ENCODE measurements at places on chromosomes 2 and 18.

- DNase-seq, result no peak
Measured at GRCh38 chr2:138677221-138677620, 103.0 kb downstream of the NXPH2 start.

- no peak for DNase-seq
Measured at GRCh38 chr2:36550006-36550405, 48.0 kb downstream of the FEZ2 start.

GRCh38 chr2:145958611-145959010, 1438.7 kb upstream of the ZEB2 start:
- no peak for DNase-seq

DNA sequence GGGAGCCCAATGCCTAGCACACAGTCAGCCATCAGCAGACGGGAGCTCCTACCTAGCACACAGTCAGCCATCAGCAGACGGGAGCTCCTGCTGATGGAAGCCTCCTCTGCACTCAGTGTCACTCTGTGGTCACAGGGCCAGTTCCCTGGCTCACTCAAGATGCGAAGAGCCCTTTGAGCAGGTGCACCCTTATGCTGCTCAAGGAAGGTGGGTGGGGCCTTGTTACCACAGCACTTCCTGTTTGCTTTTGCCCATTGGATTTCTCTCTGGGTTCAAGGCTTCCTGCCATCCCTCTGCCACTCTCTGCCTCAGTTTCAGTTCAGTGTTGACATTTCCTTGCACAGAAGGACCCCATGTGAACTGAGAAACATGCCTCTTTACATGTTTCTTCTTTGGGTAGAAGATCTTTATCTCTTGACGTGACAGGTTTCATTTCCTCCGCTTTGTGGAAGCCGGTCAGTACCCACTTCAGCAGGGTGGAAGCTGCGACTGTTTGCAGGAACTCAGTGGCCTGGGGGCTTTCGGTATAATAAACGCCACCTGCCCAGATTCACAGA, 11.6 kb downstream of the TRIB2 start:
- DNase-seq, result no peak

GRCh38 chr2:217491271-217491670, 511.5 kb downstream of the TNS1 start:
- DNase-seq, result no peak

- no peak for DNase-seq
Measured at GRCh38 chr2:29582062-29582461, 339.3 kb downstream of the ALK start.

DNA sequence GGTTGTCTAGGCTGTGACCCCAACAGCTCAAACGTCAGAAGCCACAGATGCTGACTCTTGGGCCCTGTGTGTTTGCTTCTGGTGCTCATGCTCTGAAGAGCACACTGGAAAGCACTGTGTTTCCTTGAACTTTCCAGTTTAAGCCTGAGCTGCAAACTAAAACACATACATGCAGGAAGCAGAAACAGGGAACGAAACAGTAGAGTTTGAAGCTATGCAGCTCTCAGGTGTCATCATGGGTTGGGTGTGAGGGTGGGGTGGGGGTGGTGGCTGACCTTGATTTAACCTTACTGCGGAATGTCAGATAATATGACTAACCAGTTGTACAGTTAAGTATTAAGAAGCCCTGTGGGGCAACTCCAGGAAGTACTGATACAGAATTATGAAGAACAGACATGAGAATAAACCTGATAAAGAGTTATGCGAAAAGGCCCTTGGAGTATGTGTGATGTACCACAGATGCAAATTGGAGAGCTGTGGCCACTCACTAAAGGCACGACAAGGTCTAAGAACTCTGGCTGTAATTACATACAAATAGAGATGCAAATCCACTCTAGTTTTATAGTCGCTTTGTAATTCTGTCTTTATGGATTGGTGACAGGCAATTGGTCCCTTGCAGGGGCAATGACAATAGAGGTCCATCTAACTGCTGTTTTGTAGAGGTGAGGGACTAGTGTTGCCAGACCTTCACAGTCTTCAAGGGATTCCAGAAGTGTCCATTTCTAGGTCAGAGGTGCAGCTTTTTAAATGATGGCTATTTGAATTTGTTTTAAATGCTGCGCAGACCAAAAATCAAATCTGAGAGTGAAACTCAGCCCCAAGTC, 273.1 kb downstream of the NAPG start:
- DNase-seq, result no peak

Data from NCI-H2171 treated with DMSO at 0.1 percent for 48 hours (cell line).